ENCODE measurements at places on chromosomes 7 and 10. TPM values are rescaled to one million over a fixed set of nuclear protein-coding genes. Genes with fewer than 3 reads are reported as not detected.

- no peak overlapping the region for H3K27ac ChIP-seq
- no peak overlapping the region for H3K4me3 ChIP-seq
- DNase-seq: no peak
- H3K4me1 ChIP-seq: peaks cover 15% of the 10 kb centered on the region
Observed at GRCh38 chr10:114940735-114941134, 2.7 kb downstream of the TRUB1 start.

Gene GRM3
- polyA plus RNA-seq: not detected

GRCh38 chr7:20217193-20217948 is at the start of gene MACC1:
Gene MACC1, minus strand, starts transcription at chr7:20217384. Its CDS starts 55,522 bp downstream, at chr7:20161862.
- peak; percentile 89 for DNase-seq
- no peaks in the 10 kb centered on the region for H3K4me1 ChIP-seq
- H3K27me3 ChIP-seq: no peaks in the 10 kb centered on the region
- H3K36me3 ChIP-seq: no peaks in the 10 kb centered on the region
- peak within 1 kb of the TSS; percentile 25 for H3K4me3 ChIP-seq
- H3K27ac ChIP-seq: peak within 1 kb of the TSS; percentile 79

Gene PON3
- polyA plus RNA-seq: 0.61 TPM

GRCh38 chr7:103573479-103574058 is 127.6 kb upstream of the SLC26A5 start:
- DNase-seq: no peak
- H3K36me3 ChIP-seq: no peaks in the 10 kb centered on the region
- H3K4me3 ChIP-seq: no peak overlapping the region
- no peak overlapping the region for H3K27ac ChIP-seq
- no peaks in the 10 kb centered on the region for H3K4me1 ChIP-seq

DNA sequence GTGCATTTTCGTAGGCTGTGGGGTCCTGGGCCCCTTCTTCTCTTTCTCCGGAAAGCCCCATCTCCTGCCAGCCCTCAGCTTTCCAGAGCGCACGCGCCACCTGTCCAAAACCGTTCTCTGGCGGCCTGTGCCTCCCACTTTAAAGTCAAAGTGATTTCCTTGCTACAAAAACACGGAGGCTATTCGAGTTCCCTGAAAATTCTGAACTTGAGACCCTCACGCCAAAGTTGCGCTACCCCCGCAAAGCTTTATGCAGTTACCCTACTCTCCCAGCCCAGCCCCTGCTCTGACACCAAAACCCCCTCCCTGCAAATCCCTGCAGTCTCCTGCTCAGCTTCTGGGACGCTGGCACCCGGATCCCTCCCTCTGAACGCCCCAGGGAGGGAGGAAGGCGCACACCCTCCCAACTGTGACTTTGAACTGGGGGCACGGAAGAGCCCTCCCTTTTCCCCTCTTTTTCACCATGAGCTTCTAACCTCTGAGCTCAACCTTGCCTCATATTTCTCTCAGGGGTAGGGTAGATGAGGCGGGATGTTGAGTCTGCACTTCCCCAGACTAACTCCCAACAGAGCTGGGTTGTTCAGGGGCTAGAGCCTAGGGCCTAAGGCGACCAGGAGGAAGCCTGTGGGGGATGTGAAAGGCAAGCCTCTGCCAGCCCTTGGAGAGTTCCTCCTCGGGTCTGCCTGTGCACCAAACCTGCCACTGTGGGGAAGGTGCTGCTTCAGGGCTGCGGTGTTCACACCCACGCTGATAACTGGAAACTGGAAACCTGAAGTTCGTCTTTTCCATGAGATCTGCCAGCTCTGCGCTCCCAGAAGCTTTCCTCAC is 2.7 kb upstream of the PAX4 start:
- DNase-seq: no peak
- no peak overlapping the region for H3K27ac ChIP-seq
- H3K36me3 ChIP-seq: no peaks in the 10 kb centered on the region
- peaks cover 13% of the 10 kb centered on the region for H3K27me3 ChIP-seq

Gene LHFPL3
- polyA plus RNA-seq: 0.19 TPM

DNA sequence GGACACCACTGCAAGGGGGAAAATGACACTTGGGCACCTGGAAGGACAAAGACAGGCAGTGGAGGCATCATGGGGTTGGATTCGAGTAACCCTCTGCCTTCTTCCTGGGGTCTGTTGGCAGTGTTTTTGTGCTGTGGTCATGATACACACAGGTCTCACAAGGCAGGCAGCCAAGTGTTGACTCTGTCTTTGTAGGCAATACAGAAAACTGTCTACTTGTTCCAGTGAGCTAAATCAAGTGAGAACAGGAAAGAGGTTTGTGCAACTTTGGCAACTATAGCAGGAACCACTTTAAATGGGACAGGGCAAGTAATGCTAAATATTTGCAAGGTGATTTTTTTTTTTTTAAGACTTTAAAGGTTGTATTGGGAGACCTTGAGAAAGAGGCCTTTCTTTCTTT is 578.6 kb upstream of the GALNT17 start:
- DNase-seq: no peak
- H3K27ac ChIP-seq: no peak overlapping the region
- H3K36me3 ChIP-seq: no peaks in the 10 kb centered on the region

- peaks cover 4% of the 10 kb centered on the region for H3K4me1 ChIP-seq
- H3K4me3 ChIP-seq: no peak overlapping the region
- H3K27me3 ChIP-seq: no peaks in the 10 kb centered on the region
- no peak for DNase-seq
- H3K36me3 ChIP-seq: no peaks in the 10 kb centered on the region
Observed at GRCh38 chr10:72030762-72031543, 57.4 kb downstream of the SPOCK2 start.

DNA sequence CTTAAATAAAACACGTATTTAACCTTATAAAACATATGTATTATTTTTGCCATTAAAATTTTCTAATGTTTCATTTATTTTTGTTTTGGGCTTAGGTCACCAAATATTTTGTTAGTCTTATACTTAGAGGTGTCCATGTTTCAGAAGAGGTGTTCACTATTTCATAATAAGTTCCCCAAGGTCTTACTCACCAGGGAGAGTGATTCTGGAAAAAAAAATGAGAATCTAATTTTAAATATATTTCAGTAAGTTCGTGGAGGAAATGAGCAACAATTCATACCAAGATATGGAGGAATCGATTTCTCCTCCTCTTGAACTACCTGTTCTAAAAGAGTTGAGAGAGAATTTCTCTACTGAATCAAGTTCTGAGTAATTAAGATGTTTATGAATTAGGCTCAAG is 271.6 kb upstream of the SLC26A5 start:
- H3K27me3 ChIP-seq: no peaks in the 10 kb centered on the region
- H3K4me3 ChIP-seq: no peak overlapping the region
- H3K27ac ChIP-seq: no peak overlapping the region
- DNase-seq: no peak
- no peaks in the 10 kb centered on the region for H3K36me3 ChIP-seq

DNA sequence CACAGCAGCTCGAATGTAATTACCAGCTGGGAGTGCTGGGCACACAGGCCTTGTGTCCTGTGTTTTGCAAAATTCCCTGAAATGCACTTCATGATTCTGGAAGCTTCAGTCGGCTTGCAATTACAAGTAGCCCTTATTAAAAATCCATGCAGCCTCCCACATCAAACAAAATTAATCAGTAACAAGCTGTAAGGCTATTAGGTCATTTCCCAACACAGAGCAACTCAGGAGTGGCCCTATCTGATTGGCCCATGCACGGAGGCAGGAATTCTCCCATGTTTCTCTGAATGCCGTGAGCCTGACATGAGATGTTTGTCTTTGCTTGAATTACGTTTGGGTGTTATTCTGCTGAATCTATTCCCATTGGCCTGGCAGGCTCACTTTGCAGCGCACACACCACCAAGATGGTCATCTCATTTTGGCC is 36.9 kb downstream of the FOXL3 start:
- no peaks in the 10 kb centered on the region for H3K36me3 ChIP-seq
- no peak overlapping the region for H3K27ac ChIP-seq
- H3K27me3 ChIP-seq: no peaks in the 10 kb centered on the region
- H3K4me1 ChIP-seq: no peaks in the 10 kb centered on the region

Gene PDE1C
- 0.53 TPM for polyA plus RNA-seq

GRCh38 chr10:131144196-131144595 is 167.3 kb downstream of the TCERG1L start:
- H3K4me1 ChIP-seq: no peaks in the 10 kb centered on the region
- no peaks in the 10 kb centered on the region for H3K36me3 ChIP-seq
- no peaks in the 10 kb centered on the region for H3K27me3 ChIP-seq

DNA sequence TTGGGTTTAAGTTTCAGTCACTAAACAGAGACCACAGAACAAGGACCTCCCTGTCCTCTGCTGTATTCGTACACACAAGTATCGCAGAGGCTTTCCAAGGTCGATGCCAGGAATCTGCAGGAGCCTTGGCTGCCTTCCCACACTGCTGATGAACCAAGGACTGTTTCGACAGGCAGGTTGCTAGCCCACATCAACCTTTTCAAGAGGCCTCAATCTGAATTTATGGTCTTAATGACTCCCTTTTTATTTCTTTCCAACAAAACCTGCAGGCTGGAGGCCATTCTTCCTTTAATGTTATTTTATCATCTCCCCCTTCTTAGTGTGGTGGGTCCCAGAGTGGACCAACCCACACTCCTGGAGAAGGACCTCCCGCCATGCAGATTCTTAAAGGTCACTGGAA is 45.6 kb downstream of the JCAD start:
- H3K4me1 ChIP-seq: no peaks in the 10 kb centered on the region
- H3K27ac ChIP-seq: no peak overlapping the region
- no peak overlapping the region for H3K4me3 ChIP-seq

Measured in spleen (tissue), 13 donors.